ENCODE measurements at places on chromosomes 5 and 9. TPM values are rescaled to one million over a fixed set of nuclear protein-coding genes. Genes with fewer than 3 reads are reported as not detected.

ANKRD31 gene
- total RNA-seq = 0.47 TPM

DNA sequence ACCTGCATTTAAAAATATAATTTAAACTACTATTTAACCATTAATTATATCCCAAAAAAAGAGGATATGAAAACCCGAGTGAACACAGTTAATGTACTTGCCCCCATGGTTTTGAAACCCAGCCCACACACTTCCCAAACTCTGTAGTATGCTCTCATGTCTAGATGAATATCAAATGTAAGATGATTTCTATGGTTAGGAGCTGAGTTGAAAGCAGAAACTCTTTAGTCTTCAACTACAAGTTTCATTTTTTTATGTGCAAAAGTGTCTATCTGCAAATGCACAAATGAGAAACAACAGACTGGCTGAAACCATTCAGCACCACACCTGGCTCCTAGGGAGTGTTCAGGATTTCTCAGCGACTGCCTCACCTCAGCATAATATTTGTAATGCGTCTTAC, 183.3 kb downstream of the SEMA5A start:
- no peak for DNase-seq

DNA sequence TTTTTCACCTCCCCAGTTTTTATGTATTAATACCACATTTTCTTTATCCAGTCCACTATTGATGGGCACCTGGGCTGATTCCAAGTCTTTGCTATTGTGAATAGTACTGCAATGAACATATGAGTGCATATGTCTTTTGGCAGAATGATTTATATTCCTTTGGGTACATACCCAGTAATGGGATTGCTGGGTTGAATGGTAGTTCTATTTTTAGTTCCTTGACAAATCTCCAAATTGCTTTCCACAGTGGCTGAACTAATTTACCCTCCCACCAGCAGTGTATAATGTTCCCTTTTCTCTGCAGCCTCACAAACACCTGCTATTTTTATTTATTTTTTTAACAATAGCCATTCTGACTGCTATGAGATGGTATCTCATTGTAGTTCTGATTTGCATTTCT, 340.2 kb downstream of the ADAMTS6 start:
- DNase-seq = no peak

DNA sequence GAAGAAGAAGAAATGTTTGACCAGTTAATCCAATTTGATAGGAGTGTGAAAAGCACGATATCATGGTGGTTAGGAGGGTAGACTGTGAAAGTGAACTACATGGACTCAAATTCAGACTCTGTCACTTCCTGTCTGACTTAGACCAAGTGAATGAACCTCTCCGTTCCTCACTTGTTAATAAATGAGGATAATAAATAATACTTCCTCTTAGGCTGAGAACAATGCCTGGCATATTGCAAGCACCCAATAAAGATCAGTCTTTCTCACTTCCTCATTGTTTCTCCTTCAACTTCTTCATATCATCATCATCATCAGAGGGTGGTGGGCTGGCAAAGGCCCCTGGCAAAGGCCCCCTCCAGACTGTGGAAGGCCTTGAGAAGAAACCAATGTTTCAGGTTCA, 148.7 kb downstream of the CDK5RAP2 start:
- DNase-seq = no peak

GRCh38 chr9:4317681-4318080, 17.8 kb upstream of the GLIS3 start:
- DNase-seq = no peak
